ENCODE measurements at places on chromosomes 13 and 19. TPM values are rescaled to one million over a fixed set of nuclear protein-coding genes. Genes with fewer than 3 reads are reported as not detected.

The CDADC1 gene
- 8.9 TPM for total RNA-seq

DNA sequence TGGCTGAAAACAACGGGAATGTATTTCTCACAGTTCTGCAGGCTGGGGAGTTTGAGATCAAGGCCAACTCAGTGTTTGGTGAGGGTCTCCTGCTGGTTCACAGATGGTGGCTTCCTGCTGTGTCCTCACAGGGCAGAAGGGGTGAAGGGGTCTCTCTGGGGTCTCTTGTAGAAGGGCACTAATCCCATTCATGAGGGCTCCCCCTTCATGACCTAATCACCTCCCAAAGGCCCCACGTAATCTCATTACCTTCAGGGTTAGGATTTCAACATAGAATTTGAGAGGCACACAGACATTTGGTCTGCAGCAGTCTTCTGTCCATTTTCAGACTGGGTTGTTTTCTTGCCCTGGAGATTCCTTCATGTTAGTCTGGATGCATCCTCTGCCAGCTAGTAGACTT is 11.6 kb downstream of the ZNF444 start:
- no peak overlapping the region for H3K27ac ChIP-seq
- H3K4me1 ChIP-seq = peaks cover 9% of the 10 kb centered on the region
- H3K36me3 ChIP-seq = peaks cover 19% of the 10 kb centered on the region
- H3K27me3 ChIP-seq = no peaks in the 10 kb centered on the region
- H3K4me3 ChIP-seq = no peak overlapping the region
- DNase-seq = no peak

The TRPM4 gene
- 53.4 TPM for total RNA-seq

- peaks cover 1% of the 10 kb centered on the region for H3K36me3 ChIP-seq
- no peak for DNase-seq
- no peaks in the 10 kb centered on the region for H3K27me3 ChIP-seq
- peaks cover 26% of the 10 kb centered on the region for H3K4me1 ChIP-seq
Measured at GRCh38 chr19:38211766-38212165, 12.3 kb downstream of the DPF1 start.

- no peaks in the 10 kb centered on the region for H3K27me3 ChIP-seq
- H3K4me3 ChIP-seq = peak overlapping the region; percentile 85
- peaks cover 28% of the 10 kb centered on the region for H3K4me1 ChIP-seq
- no peak for DNase-seq
- H3K27ac ChIP-seq = peak overlapping the region; percentile 97
Measured at GRCh38 chr19:49497047-49497788, 984 bp downstream of the RPS11 start.

DNA sequence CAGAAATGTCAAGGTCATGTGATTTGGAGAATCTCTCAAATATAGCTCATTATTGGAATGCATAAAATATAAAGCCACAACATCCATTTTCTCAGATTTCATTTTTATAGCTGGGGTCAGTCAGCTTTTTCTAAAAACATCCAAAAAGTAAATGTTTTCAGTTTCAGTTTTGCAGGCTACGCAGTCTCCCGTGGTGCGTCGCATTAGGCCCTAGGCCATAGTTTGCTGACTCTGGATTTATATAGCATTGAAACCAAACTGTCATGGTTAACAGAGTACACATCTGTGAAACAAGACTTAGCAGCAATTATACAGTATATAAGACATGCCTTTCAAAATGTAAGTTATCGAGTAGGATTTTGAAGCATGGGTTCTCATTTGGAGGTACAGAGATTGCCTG is 140.0 kb downstream of the IRS2 start:
- H3K4me1 ChIP-seq = peaks cover 29% of the 10 kb centered on the region
- no peaks in the 10 kb centered on the region for H3K36me3 ChIP-seq
- no peak for DNase-seq
- H3K4me3 ChIP-seq = no peak overlapping the region
- H3K27ac ChIP-seq = peak overlapping the region; percentile 12

- H3K27ac ChIP-seq = no peak overlapping the region
- H3K27me3 ChIP-seq = no peaks in the 10 kb centered on the region
- DNase-seq = no peak
Measured at GRCh38 chr19:54665530-54665929, 2.7 kb downstream of the LILRB4 start.

The OCEL1 gene
- 22.3 TPM for total RNA-seq

GRCh38 chr13:54563286-54563685 is 1534.7 kb downstream of the OLFM4 start:
- H3K27me3 ChIP-seq = peaks cover 3% of the 10 kb centered on the region
- H3K27ac ChIP-seq = no peak overlapping the region
- DNase-seq = no peak
- H3K4me3 ChIP-seq = no peak overlapping the region
- H3K4me1 ChIP-seq = no peaks in the 10 kb centered on the region
- H3K36me3 ChIP-seq = no peaks in the 10 kb centered on the region

DNA sequence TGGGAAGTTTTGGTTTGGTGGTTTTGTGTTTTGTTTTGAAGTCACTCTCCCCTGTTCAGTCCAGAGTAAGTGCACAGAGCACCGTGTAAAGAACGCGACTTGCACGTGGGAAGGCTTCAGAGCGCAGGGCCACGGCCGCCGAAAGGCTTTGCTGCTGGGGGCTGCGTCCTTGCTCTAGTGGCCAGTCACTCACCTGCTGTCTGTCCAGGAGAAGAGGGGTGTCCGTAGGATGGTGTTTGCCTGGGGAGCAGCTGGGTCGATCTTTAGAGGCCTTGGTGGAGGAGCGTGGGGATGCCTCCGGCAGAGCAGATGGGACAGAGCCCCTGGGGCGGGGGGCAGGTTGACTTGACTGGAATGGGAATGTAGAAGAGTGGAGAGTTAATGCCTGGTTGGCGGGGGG is 116.6 kb upstream of the MCF2L start:
- peaks cover 19% of the 10 kb centered on the region for H3K36me3 ChIP-seq
- peaks cover 5% of the 10 kb centered on the region for H3K4me1 ChIP-seq
- H3K4me3 ChIP-seq = no peak overlapping the region
- no peak overlapping the region for H3K27ac ChIP-seq

DNA sequence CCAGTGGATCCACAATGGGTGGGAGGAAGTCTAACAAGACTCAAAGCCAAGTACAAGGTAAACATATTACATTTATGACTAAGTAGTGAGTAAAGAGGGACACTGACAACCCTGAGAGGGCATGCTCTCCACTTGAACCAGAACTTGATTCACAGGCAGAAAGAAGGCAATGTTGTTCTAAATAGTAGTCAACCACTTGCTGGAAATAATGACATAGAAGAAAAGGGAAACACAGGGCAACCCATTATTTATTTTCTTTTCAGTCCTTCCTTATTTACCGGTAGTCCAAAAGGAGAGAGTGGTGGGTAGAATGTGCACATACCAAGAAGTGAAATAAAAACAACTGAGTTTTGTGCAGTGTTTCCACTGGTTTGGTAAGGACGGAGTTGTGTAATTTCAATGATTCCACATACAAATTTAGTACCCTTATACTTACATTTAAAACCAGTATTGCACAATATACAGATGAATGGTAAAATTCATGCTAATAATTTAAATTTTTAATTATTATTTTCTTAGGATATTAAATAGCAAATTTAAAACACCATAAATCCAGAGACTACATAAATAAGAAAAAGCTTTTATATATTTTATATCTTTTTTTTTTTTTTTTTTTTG is 65.9 kb downstream of the ENOX1 start:
- H3K27me3 ChIP-seq = no peaks in the 10 kb centered on the region
- no peak overlapping the region for H3K4me3 ChIP-seq
- DNase-seq = no peak
- peaks cover 6% of the 10 kb centered on the region for H3K4me1 ChIP-seq

DNA sequence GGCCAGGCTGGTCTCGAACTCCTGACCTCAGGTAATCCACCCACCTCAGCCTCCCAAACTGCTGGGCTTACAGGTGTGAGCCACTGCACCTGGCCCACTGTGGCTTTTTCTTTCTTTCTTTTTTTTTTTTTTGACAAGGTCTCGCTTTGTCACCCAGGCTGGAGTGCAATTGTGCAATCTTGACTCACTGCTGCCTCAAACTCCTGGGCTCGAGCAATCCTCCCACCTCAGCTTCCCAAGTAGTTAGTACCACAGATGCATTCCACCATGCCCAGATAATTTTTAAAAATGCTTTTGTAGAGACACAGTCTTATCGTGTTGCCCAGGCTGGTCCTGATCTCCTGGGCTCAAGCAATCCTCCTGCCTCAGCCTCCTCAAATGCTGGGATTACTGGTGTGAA is 12.1 kb upstream of the FCGBP start:
- DNase-seq = no peak
- no peak overlapping the region for H3K27ac ChIP-seq
- no peaks in the 10 kb centered on the region for H3K27me3 ChIP-seq
- H3K4me3 ChIP-seq = no peak overlapping the region
- no peaks in the 10 kb centered on the region for H3K36me3 ChIP-seq

The TIMM13 gene
- total RNA-seq = 76.1 TPM

- peaks cover 9% of the 10 kb centered on the region for H3K27me3 ChIP-seq
- no peaks in the 10 kb centered on the region for H3K4me1 ChIP-seq
- no peak for DNase-seq
- H3K27ac ChIP-seq = no peak overlapping the region
Measured at GRCh38 chr13:78341032-78341431, 262.3 kb downstream of the POU4F1 start.

The FFAR3 gene
- total RNA-seq = not detected

The HIPK4 gene
- total RNA-seq = 0.53 TPM

The ZNF577 gene
- total RNA-seq = 11.2 TPM

GRCh38 chr13:99314640-99315176 is 7.5 kb upstream of the GPR183 start:
- H3K27me3 ChIP-seq = no peaks in the 10 kb centered on the region
- H3K36me3 ChIP-seq = peaks cover 2% of the 10 kb centered on the region
- no peak for DNase-seq

DNA sequence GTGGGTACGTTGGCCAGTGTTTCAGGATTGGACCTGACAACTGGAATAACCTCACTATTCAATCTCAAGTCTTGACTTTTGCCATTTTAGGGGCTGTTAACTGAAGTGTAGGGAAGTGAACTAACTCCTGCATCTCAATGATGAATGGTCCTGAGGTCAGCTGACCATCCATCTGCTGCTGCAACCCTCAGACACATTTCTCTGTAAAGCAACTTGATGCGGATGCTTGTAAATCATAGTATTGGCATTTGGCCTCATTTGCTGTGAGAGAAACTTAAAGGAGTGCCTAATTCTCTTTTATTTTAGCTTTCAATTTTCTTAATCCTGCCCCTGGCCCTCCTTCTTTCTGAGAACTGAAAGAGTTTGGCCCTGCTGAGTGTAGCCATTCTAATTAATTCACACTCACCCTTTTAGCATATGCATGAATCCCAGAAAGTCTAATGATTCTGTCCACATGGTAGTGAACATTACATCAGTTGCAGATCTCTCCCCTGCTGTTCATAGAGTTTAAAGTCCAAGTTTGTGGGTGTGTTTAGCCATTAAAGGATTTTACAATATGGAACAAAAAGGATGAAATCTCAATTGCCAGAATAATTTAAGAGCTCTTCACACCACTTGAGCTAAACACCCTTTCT is 1531.4 kb upstream of the SLC10A2 start:
- H3K4me3 ChIP-seq = no peak overlapping the region
- H3K36me3 ChIP-seq = no peaks in the 10 kb centered on the region
- H3K27ac ChIP-seq = no peak overlapping the region
- H3K27me3 ChIP-seq = no peaks in the 10 kb centered on the region
- no peak for DNase-seq

DNA sequence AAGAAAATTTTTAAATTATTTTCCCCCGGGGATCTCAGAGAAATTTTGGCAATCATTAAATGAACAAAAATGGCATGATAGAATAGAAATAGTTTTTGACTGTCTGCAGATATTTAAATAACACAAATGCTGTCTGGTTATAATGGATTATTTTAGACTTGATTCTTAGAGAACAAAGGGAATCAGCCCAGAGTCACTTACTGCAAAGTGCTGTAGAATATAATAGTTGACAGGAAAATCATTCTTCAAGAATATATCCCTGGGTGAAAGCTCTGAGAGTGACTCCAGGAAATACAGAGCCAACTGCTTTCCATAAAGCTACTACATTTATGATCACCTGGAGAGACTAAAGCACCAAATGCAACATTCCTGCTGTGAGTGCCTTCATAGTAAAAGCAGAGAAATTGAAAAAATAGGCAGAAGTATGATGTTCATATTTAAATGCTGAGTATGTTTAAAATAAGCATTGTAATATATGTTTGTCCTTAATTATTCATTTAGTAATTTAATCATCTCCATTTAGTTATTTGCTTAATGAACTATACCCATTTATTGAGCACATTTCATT is 1765.8 kb downstream of the SLITRK1 start:
- H3K4me1 ChIP-seq = no peaks in the 10 kb centered on the region
- no peak for DNase-seq
- no peaks in the 10 kb centered on the region for H3K36me3 ChIP-seq
- no peaks in the 10 kb centered on the region for H3K27me3 ChIP-seq
- no peak overlapping the region for H3K4me3 ChIP-seq

- peaks cover 14% of the 10 kb centered on the region for H3K27me3 ChIP-seq
- H3K36me3 ChIP-seq = no peaks in the 10 kb centered on the region
- no peak for DNase-seq
- H3K4me3 ChIP-seq = no peak overlapping the region
Measured at GRCh38 chr19:42105368-42105767, 26.9 kb downstream of the POU2F2 start.

The RHPN2 gene
- total RNA-seq = 5.4 TPM

Data from chondrocyte (in vitro differentiated cells).